NCI-H2171 treated with DMSO at 0.1 percent for 48 hours (cell line): ENCODE measurements at places on chromosomes 1 and 21.

GRCh38 chr1:199799116-199799515 is 228.4 kb upstream of the NR5A2 start:
- no peak for DNase-seq

DNA sequence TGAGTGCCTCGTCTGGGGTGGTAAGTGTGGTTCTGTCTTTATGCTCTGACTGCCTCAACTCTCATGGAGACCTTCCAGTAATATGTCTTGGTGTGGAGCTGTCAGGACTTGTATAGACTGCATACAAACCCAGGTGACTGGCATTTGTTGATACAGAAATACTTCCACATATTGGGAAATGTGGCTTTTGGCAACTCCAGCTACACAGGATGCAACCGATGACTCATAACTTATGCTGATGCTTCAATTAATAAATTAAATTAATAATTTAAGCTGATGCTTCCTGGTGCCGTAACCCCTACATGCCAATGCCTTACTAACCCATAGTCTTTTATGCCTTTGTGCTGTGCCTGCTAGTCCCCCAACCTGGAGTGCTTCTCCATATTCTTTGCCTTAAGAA is 72.3 kb upstream of the ARTN start:
- DNase-seq: no peak

GRCh38 chr21:37407719-37408420 is 41.3 kb downstream of the DYRK1A start:
- DNase-seq: no peak

- no peak for DNase-seq
Measured at GRCh38 chr1:206579747-206580437, 32.4 kb downstream of the EIF2D start.

DNA sequence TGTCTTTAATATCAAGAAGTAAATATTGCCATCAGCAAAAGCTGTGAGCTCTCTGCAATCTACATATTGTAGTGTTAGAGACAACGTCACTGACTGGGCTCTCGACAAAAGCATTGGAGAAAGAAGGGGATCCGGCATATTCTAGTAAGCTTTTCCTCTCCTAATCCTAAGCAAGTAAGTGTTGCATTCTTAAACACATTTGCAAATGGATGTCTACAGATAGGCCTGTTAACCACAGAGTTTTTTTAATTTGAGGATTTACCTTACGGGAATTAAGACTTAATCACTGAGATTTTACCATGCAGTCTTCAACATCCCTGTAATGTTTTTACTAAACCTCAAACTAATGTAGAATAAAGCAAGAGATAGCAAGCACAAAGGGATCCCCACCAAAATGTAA is 426.5 kb upstream of the CAMK1G start:
- DNase-seq: no peak

- DNase-seq: no peak
Measured at GRCh38 chr1:194795917-194796593, 1609.6 kb upstream of the B3GALT2 start.

- DNase-seq: no peak
Measured at GRCh38 chr1:198747127-198747526, 108.3 kb downstream of the PTPRC start.

DNA sequence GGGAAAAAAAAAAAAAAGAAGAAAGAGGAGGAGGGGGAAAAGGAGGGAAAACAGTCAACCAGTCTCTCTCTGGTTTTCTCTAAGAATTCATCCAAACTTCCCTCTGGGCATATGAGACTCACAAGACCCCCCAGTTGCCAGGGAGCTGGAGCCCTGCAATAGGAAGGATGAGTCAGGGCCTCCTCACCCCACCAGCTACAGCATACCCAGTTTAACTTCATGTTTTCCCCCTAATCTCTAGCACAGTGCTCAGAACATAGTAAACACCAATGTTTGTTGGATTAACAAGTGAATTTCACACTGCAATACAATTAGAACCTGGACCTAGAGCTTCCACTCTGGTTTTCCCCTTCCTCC is 7.8 kb downstream of the F11R start:
- no peak for DNase-seq
